ENCODE measurements at places on chromosomes 4 and X. TPM values are rescaled to one million over a fixed set of nuclear protein-coding genes. Genes with fewer than 3 reads are reported as not detected.

EMD gene
- 22.4 TPM for total RNA-seq

- no peak for ATAC-seq
These were observed 199.2 kb downstream of the EDA start for GRCh38 chrX:69815063-69815462.

GRCh38 chr4:16516796-16517439 is 290.6 kb upstream of the TAPT1 start:
- ATAC-seq, result peak; percentile 98

- ATAC-seq, result no peak
These were observed 177.4 kb downstream of the DCHS2 start for GRCh38 chr4:154314248-154314647.

- no peak for ATAC-seq
These were observed 227.6 kb downstream of the NR3C2 start for GRCh38 chr4:148214529-148215166.

GRCh38 chr4:110344165-110344564 is 131.8 kb upstream of the ENPEP start:
- ATAC-seq, result no peak

GRCh38 chrX:40422021-40422420 is 158.7 kb upstream of the ATP6AP2 start:
- no peak for ATAC-seq

DNA sequence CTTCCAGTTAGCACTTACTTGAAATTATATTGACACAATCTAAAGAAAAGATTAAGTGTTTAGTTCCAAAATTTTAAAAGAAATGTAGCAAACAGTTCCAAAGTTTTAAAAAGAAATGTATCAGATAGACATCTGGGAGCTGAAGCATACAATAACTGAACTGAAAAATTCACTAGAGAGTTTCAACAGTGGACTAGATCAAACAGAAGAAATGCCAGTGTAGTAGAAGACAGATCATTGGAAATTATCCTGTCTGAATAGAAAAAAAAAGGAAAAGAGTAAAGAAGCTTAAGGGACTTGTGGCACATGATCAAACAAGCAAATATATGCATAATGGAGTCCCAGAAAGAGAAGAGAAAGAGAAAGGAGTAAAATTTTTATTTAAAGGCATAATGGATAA is 261.4 kb downstream of the LAS1L start:
- no peak for ATAC-seq

SUPT20HL1 gene
- not detected for total RNA-seq

SORCS2 gene
- total RNA-seq, result 4.9 TPM

GUCY1B1 gene
- total RNA-seq, result 22.4 TPM

DNA sequence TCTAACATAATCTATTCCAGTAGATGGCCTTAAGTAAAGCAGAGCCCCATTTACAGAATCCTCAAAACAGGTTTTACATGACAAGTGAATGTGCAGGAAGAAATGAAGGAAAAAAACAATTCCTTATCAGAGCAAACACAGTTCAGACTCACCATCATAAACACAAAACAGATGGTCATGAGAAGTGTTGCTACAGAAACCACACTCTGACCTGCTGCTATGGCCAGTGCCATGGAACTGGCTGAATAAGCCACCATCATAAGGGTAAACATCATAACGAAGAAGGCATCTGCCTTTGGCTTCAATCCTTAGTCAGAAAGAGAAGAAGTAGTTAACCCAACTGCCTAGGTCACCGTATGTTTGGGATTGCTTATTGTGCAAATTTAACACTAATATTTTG is 61.1 kb downstream of the ABCG2 start:
- no peak for ATAC-seq

DNA sequence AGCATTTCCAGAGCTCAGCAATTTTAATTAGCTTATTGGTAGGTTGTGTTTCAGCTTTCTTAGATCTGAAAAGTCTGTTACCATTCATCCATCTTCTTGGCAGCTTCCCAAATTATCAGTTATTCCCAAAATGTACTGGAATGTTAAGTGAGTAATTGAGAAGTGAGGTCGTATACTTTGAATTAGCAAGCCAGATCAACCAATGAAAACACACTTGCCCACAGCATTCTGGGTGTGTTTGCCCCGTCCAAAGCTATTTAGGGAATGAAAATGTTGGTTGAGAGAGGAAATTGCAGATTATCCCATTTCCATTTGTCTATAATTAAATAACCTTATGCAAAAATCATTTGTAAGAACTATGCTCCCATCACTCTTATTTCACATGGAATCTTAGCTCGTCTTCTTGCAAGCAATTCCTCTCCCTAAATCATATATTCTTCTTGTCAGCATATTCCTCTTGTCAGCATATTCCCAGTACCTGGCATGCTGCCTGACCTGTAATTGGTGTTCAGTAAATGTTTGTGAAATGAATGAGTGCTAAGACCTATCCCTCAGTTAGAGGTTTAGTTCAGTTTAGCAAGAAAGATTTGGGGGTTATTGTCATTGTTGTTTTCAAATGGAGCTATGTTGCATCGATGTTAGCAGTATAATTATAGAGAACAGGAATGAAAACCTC is 23.3 kb upstream of the ANTXR2 start:
- no peak for ATAC-seq

GRCh38 chr4:158302076-158302866 is 92.0 kb downstream of the TMEM144 start:
- no peak for ATAC-seq

LINC00632 gene
- total RNA-seq, result 13.1 TPM

- ATAC-seq, result no peak
These were observed 1055.2 kb upstream of the FTHL17 start for GRCh38 chrX:32126997-32127396.

DNA sequence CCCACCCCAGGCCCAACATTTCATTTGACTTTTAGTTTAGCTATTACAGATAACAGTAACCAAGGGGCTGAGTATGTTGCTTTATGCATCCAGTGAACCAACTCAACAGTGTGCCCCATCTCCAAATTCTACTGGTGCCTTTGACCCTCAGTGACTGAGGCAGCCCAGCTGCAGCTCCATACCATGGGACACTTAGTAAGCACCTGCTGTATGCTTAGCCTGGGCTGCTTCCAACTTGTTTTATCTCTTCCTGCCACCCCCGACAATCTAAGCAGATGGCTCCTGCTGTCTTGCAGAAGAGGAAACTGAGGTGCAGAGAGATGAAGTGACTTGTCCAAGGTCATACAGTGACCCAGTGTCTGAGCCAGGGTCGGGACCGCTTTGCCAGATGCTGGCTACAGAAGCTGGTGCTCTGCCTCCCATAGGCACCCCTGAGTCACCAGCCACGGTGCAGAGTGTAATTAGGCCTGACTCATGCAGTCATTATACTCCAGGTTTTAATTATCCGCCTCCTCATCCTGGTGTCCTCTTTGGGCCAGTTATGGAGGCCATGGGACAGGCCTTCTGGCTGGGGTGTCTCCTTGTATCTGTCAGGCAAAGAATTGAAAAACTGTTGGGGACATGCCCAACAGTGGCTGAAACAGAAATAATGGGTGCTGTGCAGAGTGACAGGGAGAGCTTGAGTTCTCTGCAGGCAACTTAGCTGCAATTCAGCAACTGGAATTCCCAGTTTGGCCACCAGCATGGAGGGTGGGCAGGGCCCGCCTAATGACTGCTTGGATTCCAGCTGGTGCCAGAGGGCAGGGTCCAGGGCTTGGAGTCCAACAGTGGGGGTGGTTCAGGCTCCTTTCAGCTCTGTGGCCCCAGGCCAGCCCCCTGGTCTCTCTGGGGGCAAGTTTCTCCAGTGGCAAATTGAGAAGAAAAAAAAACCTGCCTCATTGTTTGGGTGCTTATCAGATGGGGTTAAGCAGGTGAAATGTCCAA is 8.2 kb upstream of the GPR78 start:
- no peak for ATAC-seq

- no peak for ATAC-seq
These were observed 55.9 kb downstream of the FHDC1 start for GRCh38 chr4:152992027-152992426.

Data from motor neuron (in vitro differentiated cells).